ENCODE measurements at places on chromosomes 11 and 22.

GRCh38 chr22:23192133-23192532 lies 11.8 kb downstream of the BCR start:
- DNase-seq = no peak

GRCh38 chr22:20429254-20430100 lies 8.1 kb downstream of the SCARF2 start:
- no peak for DNase-seq

DNA sequence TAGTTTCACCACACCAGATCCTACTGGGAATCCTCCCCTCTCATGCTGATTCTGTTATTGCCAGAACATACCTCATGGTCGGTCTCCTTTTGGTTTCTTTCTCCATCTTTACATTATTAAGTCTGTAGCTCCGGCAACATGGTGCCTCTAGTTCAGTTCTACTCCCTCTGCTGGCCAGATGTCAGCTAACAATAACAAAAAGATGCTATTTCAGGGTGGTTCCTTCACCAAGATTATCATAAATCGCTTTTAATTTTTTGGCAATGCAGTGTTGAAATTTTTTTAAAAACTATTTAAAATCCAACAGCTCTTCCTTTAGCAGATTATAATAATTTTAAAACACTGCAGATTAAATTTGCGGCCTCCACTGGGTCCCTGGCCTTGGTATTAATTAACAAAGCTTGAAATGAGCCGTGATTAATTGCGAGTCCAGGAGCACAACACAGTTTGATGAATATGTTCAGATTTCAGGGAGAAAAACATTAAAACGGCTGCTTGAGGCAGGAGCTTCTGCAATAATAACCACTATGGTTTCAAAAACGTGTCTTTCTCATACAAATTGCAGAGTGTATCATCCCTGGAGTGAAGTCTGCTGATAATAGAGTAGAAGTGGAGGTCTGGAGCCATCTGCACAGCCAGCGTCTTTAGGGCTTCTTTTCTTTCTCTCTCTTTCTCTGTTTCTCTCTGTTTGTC lies 492.9 kb upstream of the KIRREL3 start:
- peak; percentile 3 for DNase-seq

DNA sequence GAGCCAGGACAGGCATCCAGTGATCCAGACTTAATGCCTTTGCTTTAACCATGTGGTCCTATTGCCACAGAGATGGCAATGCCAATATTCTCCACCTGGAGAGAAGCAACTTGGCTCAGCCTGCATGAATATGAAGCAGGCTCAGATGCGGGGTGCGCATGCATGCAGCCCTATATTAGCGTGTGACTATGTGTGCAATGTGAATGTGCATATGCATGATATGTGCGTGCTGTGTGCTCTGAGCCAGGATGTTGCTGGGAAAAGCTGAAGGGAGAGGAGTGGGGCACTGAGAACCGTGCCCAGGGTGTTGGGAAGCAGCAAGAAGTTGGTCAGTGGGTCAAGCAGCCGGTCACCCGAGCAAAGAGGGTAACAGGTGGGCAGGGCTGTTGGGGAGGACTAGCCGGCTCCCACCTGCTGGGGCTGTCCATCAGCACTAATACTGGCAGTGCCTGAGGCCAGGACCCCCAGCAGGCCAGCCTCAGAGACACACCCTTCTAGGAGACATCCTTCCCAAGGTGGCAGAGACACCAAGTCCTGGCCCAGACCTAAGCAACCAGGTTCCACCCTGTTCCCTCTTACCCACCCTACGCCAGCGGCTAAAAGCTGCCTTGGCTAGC lies 24.8 kb upstream of the MYOD1 start:
- DNase-seq = no peak

GRCh38 chr11:32820497-32820896 lies 9.2 kb upstream of the PRRG4 start:
- no peak for DNase-seq

GRCh38 chr11:28347371-28347770 lies 239.2 kb downstream of the METTL15 start:
- peak; percentile 18 for DNase-seq
